Breast epithelium (tissue), 4 donors: ENCODE measurements at places on chromosomes 11 and 22. TPM values are rescaled to one million over a fixed set of nuclear protein-coding genes. Genes with fewer than 3 reads are reported as not detected.

- no peak for DNase-seq
Measured at GRCh38 chr11:22859756-22860155, 518 bp downstream of the CCDC179 start.

- no peak for DNase-seq
Measured at GRCh38 chr11:67667490-67668191, 6.8 kb downstream of the ALDH3B2 start.

DNA sequence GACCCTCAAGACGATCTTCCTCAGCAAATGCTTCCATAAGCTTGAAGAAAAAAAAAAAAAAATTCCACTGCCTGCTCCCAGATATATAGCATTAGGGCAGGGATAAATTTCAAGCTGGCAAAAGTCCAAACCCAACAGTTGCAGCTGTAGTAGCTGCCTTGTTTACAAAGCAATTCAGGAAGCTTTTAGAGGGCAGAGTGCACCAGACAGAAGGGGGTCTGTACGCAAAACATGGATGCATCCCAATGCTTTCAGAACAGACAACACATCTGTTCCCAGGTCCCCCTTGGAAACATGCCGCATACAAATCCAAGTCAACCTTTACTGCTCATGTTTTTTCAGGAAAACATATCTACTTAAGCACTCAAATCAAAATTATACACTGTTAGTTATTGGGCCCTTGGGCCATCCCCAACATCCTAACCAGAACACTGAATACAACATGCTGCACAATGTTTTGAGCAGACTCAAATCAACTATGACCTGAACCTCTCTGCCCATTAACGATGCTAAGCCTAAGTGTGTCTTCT lies 94.5 kb downstream of the CADM1 start:
- no peak for DNase-seq

The SLC22A12 gene
- total RNA-seq = not detected

GRCh38 chr22:41003976-41004375 lies 52.8 kb downstream of the RBX1 start:
- no peak for DNase-seq

DNA sequence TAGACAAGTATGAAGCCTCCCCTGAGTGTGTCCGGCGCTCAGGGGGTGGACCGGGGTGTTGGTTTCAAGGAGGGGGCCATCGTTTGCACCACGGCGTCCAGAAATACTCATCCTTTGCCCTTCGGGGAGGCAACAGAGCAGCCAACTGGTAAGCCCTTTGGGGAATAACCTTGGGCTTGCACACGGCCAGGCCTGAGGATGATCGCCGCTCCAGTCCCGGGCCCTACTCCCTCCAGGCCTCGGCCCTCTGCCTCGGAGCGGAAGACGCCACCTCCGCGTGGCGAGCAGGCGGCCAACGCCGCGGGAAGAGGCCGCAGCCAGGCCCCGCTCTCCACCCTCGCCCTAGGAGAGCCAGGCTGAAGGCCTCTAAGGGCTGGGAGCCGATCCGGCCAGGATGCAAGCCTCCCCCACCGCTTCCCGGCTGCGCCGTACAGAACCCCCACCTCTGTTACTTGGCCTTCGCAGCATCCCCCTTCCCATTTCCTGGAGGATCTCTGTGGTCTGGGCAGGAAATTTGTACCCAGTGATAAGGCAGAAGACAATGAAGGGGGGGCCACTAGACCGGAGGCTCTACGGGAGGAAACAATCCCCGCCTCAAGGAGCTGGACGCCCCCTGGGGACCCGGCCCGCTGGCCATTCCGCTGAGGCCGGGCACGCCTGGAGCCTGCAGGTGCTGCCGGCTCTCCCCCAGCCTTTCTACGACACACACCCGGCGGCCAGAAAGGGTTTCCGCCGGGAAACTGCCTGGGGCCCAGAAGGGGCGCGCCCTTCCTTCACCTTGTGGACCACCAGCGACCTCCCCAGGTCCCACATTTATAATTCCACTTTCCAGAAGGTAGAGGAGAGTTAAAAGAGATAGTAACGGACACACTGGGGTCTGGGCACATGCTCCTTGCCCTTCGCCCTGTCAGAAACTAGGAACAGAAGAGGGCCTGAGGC lies 2.6 kb downstream of the ESAM start:
- DNase-seq = no peak

DNA sequence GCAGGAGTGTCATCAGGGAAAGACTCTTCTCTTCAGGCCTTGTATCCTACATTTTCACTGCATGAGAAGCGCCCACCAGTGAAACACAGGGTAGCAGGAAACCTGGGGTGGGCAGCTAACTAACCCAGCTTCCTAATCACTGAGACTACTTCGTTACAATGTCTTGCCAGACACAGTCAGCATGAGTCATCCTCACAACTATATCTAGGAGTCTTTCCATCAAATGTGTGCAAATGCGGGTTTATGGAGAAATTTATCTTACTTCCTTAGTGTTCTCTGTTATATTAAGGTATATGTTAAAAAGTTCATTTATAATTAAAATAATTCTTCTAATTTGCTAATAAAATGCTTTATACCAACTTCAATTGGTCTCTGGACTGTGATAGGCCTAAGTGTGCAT lies 79.9 kb upstream of the RAB1B start:
- DNase-seq = no peak

The CLMP gene
- total RNA-seq = 70.8 TPM

- no peak for DNase-seq
Measured at GRCh38 chr22:24576778-24577177, 16.1 kb downstream of the LRRC75B start.

- DNase-seq = no peak
Measured at GRCh38 chr11:117092951-117093590, 5.2 kb downstream of the SIK3 start.

DNA sequence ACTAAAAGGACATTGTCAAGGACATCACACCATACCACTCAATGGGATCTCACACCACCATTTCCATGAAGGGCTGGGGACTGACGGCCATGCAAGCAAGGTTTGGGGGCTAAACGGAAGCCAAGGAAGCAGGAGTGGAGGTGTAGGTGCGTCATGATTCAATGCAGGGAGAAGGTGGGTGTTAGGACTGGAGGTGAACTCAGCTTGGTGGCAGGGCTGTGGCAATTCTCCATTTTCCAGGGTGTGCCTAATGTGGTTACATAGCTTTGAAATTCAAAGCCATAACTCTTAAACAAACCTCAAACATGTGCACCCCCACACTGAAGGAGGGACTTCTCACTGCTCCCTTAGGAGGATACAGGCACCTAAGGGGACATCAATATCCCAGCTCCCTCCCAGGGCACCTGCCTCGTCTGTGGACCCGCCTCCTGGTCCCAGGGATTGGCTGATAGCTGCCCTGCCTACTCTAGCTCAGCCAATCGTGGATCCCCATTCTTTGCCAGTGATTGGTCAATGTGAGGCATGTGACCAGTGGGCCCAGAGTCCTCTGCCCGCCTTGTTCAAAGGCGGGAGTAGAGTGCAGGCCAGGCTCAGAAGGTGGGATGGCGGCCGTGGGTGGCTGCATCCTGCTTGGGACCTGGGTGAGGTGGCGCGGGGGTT lies 64.6 kb downstream of the CTTN start:
- no peak for DNase-seq

GRCh38 chr22:42375982-42376381 lies 56.2 kb downstream of the NFAM1 start:
- DNase-seq = no peak

The CENPM gene
- total RNA-seq = 2.9 TPM

DNA sequence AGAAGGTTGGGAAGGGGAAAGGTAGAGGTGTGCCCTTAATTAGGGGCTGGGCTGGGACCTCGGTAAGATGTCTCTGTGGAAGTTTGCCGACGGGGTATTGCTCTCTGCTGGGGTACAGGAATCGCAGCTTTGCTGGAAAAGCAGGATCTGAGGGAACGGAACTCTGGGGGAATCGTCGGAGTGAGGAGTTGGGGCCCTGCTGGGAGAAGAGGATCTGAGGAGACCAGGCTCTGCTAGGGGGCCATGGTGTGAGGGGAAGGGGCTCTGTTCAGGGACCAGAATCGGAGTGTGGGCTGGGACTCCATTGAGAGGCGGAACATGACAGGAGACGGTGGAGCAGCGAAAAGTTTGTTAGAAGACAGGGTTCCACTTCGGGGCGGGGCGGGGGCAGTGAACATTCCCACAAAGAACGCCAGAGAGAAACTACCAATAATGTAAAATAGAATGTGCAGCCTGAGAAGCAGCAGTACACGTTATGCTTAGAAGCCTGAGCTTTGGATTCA lies 456 bp downstream of the AAMDC start:
- DNase-seq = no peak

DNA sequence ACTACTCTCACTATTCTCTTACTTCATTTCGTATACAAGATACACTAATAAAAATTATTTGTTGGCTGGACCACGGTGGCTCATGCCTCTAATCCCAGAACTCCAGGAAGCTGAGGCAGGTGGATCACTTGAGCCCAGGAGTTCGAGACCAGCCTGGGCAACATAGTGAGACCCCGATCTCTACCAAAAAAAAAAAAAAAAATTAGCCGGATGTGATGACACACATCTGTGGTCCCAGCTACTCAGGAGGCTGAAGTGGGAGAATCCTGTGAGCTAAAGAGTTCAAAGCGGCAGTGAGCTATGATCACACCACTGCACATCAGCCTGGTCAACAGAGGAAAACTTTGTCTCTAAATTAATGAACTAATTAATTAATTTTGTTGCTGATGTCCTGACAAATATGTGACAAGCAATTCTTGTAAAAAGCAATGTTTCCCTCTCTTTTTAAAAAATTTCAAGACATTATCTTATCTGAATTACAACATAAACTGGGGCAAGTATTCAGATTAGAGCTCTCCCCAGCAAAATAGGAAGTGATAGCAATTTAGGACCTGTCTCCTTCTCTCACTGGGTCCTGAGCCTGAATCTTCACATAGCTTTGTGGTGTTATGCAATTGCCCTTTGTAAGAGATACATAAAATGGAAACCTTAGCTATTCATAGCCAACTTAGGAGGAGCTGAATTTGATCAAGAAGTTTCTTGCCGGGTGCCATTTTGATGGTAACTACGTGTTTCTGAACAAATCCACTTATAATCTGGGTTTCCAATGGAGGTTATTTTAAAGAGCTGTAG lies 17.6 kb upstream of the TMA7B start:
- DNase-seq = no peak

The KCTD14 gene
- 7.9 TPM for total RNA-seq

The TBC1D22A gene
- 23.6 TPM for total RNA-seq

DNA sequence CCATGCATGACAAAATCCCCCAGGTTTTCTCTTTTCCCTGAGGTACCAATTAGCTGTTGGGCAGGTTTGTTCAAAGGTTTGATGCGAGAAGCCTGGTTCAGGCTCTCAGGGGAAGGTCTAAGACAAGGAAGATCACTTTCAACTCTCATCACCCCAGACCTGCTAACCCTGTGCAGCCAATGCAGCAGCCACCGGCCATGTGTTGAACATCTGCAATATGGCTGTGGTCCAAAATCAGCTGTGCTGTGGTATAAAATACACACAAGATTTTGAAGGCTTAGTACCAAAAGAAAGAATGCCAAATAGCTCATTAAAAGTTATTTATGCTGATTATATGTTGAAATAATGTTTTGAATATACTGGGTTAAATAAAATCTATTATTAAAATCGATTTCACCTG lies 58.5 kb downstream of the SMCO4 start:
- no peak for DNase-seq

- no peak for DNase-seq
Measured at GRCh38 chr11:124922831-124923230, 3.8 kb downstream of the HEPN1 start.

The TNNI2 gene
- total RNA-seq = 1.6 TPM

- DNase-seq = no peak
Measured at GRCh38 chr22:46710806-46711205, 27.2 kb downstream of the CERK start.

The OR51E1 gene
- 0.32 TPM for total RNA-seq

DNA sequence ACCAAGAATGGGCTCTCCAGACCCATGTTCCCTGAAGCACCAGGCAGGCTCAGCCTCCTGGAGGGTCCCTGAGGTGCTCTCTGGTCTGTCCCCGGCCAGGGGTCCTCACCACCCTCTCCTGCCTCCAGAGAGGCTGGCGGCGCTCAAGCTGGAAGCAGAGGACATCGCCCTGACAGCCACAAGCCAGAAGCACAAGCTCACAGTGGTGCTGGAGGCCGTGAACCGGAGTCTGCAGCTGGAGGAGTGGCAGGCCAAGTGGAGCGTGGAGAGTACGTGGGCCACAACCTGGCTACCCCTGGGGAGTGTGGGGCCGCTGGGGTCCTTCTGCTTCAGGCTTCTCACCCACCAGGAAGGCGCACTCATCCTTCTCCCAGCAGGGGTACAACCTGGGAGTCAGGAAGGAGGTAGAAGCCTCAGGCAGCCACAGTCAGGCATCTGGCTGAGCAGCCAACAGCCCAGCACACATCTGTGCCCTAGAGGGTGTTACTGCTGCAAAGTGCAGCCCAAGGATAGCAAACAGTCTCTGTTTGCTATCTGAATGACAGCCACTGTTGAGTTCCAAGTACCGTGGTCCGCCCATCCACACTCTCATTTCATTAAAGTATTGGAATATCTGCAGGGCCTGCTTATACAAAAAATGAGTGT lies 8.4 kb downstream of the PARVG start:
- DNase-seq = no peak

DNA sequence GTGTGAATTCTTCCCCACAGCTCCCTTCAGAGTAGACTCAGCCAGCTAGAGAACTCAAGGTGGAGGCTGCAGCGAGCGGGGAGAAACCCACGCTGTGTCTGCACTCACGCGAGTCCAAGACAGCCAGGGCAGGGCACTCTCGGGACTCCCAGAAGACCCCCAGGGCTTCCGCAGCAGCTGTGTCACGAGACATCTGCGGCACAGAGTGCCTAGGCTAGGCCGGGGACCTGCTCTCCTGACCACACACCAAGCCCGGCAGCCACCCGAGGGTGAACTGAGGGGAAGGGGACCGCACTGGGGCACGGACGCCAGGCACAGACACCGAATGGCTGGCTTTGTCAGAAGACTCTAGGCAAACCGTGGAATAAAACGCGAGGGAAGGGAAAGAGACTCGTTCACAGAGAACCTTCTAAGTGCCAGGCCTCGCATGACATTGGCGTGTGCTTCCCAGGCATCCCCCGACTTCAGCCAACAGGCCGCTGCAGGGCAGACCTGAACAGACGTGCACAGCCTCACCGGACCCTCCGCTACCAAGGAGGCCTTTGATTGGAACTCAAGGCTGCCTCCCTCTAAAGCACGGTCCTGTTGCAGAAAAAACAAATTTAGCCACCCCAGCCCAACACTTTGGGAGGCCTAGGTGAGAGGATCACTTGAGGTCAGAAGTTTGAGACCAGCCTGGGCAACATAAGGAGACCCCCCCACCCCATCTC lies 18.2 kb upstream of the MOB2 start:
- no peak for DNase-seq

The MRGPRD gene
- total RNA-seq = not detected

DNA sequence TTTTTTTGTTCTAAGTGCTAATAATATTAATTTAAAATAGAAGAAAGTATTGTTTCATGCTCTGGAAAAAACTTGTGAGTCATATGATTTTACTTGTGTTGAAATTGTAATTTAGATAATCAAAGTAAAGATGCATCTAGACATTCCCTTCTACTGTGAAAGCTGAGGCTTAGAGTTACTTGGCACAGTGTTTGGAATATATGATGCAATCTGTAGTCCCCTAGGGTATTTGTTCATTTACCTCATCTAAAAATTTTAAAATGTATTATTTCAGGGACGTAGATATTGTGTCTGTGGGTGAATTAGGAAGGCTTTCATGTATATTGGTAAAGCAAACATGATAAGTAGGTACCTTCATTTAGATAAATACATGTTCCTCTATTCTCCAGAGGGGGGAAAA lies 793.5 kb upstream of the CNTN5 start:
- no peak for DNase-seq

GRCh38 chr11:130397780-130398179 lies 30.6 kb downstream of the ADAMTS8 start:
- no peak for DNase-seq
